ENCODE measurements at places on chromosomes 6 and 20. TPM values are rescaled to one million over a fixed set of nuclear protein-coding genes. Genes with fewer than 3 reads are reported as not detected.

MCHR2 gene
- total RNA-seq: not detected

CCN6 gene
- 36.8 TPM for total RNA-seq

PROKR2 gene
- not detected for total RNA-seq

NDUFAF5 gene
- total RNA-seq: 17.7 TPM

KCNK17 gene
- not detected for total RNA-seq

Data from articular chondrocyte of knee joint (primary cell).